ENCODE measurements at places on chromosomes 4 and X. TPM values are rescaled to one million over a fixed set of nuclear protein-coding genes. Genes with fewer than 3 reads are reported as not detected.

The F8A2 gene
- not detected for total RNA-seq

The RNF175 gene
- total RNA-seq = 7.3 TPM

The FAM120C gene
- total RNA-seq = 8.1 TPM

The TRPC5OS gene
- not detected for total RNA-seq

The MAGEB17 gene
- not detected for total RNA-seq

The SGCB gene
- total RNA-seq = 32.2 TPM

The UGT2A1 gene
- total RNA-seq = not detected

The FHIP1A gene
- 76.3 TPM for total RNA-seq

The SPANXN3 gene
- total RNA-seq = not detected

The MTHFD2L gene
- total RNA-seq = 11.0 TPM

The LIMCH1 gene
- 2.7 TPM for total RNA-seq

The FAM9B gene
- not detected for total RNA-seq

The NPY2R gene
- total RNA-seq = 0.41 TPM

The YIPF6 gene
- total RNA-seq = 34.1 TPM

The MAGEB2 gene
- total RNA-seq = not detected

The DMRTC1 gene
- total RNA-seq = not detected

The STPG2 gene
- total RNA-seq = not detected

The PDZD4 gene
- total RNA-seq = 169 TPM

The PTCHD1 gene
- 3.3 TPM for total RNA-seq

The SCML1 gene
- 2.0 TPM for total RNA-seq

The HTR2C gene
- 2.0 TPM for total RNA-seq

The ITGB1BP2 gene
- total RNA-seq = 5.2 TPM

The BBS12 gene
- 2.6 TPM for total RNA-seq

The ZNF330 gene
- 44.3 TPM for total RNA-seq

The DCLK2 gene
- total RNA-seq = 0.37 TPM

The ADH7 gene
- total RNA-seq = not detected

The TEX13B gene
- not detected for total RNA-seq

The BTC gene
- 0.11 TPM for total RNA-seq

The SPANXC gene
- total RNA-seq = not detected

The SLC6A8 gene
- total RNA-seq = 98.5 TPM

The UBA6 gene
- total RNA-seq = 78.0 TPM

The PRRG3 gene
- total RNA-seq = 5.4 TPM

The TMEM47 gene
- total RNA-seq = 28.5 TPM

The CLIC2 gene
- 0.61 TPM for total RNA-seq

The SMIM14 gene
- total RNA-seq = 29.1 TPM

The CCDC149 gene
- total RNA-seq = 5.8 TPM

The AFAP1 gene
- 18.2 TPM for total RNA-seq

The LNX1 gene
- 3.1 TPM for total RNA-seq

The RAB9B gene
- total RNA-seq = 0.46 TPM

The PAGE2B gene
- not detected for total RNA-seq

The FAM200B gene
- total RNA-seq = 21.9 TPM

The MAPK10 gene
- 2.5 TPM for total RNA-seq

The TRIM2 gene
- 59.8 TPM for total RNA-seq

The HSD17B13 gene
- total RNA-seq = not detected

The ATP1B4 gene
- total RNA-seq = not detected

The LGI2 gene
- total RNA-seq = 4.8 TPM

The NUDT11 gene
- total RNA-seq = 39.3 TPM

The ETDC gene
- not detected for total RNA-seq

The DIPK2B gene
- not detected for total RNA-seq

The MAGEA2 gene
- not detected for total RNA-seq

The TMPRSS11B gene
- total RNA-seq = not detected

The STOX2 gene
- 20.9 TPM for total RNA-seq

The NEXMIF gene
- total RNA-seq = 0.55 TPM

The DNAJB14 gene
- 40.2 TPM for total RNA-seq
